Umbilical cord (tissue), 2 donors: ENCODE measurements at places on chromosomes 13 and 19. TPM values are rescaled to one million over a fixed set of nuclear protein-coding genes. Genes with fewer than 3 reads are reported as not detected.

FGF21 gene
- total RNA-seq: not detected

PEAK3 gene
- total RNA-seq: 0.24 TPM

KANK3 gene
- total RNA-seq: 3.9 TPM

RASIP1 gene
- 3.1 TPM for total RNA-seq

CTXN1 gene
- 6.0 TPM for total RNA-seq

- DNase-seq: no peak
Measured at GRCh38 chr13:71625694-71626093, 241.3 kb downstream of the DACH1 start.

DNA sequence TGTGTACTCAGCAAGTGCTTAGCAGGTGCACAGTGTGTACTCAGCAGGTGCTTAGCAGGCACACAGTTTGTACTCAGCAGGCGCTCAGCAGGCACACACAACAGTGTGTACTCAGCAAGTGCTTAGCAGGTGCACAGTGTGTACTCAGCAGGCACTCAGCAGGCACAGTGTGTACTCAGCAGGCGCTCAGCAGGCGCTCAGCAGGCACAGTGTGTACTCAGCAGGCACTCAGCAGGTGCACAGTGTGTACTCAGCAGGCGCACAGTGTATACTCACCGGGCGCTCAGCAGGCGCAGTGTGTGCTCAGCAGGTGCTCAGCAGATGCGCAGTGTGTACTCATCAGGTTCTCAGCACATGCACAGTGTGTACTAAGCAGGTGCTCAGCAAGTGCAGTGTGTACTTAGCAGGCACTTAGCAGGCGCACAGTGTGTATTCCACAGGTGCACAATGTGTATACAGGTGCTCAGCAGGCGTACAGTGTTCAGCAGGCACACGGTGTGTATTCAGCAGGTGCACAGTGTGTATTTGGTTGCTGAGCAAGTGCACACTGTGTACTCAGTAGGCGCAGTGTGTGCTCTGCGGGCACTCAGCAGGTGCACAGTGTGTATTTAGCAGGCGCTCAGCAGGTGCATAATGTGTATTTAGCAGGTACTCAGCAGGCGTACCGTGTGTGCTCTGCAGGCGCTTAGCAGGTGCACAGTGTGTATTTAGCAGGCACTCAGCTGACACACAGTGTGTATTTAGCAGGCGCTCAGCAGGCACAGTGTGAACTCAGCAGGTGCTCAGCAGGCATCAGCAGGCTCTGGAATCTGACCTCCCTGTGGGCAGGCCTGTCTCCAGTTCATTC is 15.1 kb downstream of the CRTC1 start:
- DNase-seq: no peak

DNA sequence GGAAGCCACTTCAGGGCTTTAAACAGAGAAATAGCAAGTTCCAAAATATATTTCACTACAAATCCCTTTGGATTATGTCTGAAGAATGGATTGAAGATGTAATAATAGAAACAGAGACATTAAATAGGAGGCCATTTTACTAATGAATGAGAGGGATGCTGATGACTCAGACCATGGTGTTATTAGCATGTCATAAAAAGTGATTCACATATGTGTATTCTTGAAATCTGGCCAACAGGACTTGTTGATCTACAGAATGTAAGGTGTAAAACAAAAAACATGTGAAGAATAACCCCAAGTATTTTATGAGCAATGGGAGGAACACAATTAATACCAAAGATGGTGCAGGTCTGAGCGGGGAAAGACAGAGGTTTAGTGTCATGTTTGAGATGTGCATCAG is 873.7 kb downstream of the SLITRK5 start:
- no peak for DNase-seq

DNA sequence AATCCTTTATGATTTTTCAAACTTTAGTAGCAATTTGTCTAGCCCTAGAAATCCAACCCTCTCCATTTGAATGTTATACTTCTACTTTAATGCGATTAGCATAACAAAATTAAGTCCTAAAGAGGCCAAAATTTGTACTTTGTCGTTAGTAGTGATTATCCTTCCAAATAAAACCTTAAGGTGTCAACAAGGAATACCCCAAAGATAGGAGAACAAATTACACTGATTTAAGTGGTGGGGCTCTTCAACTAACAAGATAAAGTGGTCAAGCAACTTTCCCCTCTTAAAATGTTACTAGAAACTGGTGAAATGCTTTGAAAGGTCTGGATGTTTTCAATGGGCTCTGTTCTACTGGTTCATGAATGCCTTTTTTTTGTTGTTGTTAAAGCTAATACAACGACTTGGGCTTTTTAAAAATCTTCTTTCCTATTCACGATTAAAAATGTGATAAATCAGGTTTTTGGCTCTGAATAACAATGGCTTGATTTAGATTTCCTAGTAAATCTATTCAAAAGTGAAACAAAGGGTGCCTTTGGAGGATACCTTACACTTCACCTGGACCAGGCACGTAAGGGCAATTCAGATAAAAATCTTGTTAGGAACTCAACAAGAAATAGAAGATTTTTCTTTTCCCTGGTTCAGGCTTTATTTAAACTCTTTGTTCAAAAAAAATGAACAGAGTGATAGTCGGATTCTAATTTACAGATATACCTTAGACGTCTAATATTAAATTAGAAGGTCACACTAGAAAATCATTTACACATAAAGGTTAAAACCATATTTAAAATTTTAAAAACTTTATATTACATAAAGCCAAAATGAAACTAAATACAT is 3.1 kb downstream of the SOX21 start:
- no peak for DNase-seq

GRCh38 chr13:79904581-79904980 is 423.6 kb downstream of the NDFIP2 start:
- DNase-seq: no peak

- DNase-seq: no peak
Measured at GRCh38 chr13:110377826-110378201, 70.7 kb downstream of the COL4A2 start.

- DNase-seq: no peak
Measured at GRCh38 chr19:10450191-10450852, 30.0 kb downstream of the PDE4A start.

DNA sequence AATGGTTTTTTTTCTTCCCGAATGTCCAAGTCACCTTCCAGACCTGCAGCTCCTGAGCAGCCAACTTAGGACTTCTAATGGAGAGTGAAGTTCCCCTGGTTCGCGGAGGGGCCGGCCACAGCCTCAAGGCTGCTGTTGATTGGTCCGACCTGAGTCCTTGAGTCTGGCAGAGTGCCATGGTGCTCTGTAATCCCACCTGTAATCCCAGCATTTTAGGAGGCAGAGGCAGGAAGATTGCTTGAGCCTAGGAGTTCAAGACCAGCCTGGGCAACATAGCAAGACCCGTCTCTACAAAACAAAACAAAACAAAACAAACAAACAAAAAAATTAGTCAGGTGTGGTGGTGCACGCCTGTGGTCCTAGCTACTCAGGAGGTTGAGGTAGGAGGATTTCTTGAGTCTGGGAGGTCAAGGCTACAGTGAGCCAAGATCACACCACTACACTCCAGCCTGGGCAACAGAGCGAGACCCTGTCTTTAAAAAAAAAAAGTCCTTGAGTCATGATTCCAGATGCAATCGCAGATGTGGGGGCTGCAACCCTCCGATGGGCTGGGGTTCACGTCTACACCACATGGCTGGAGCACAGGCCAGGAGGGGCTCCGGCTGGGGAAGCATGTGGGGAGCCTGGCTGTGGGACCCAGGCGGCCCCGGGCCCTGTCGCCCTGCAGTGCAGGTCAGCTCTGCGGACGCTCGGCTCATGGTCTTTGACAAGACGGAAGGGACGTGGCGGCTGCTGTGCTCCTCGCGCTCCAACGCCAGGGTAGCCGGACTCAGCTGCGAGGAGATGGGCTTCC is 17.7 kb downstream of the HPN start:
- DNase-seq: no peak

- no peak for DNase-seq
Measured at GRCh38 chr19:28217022-28217421, 995.9 kb downstream of the UQCRFS1 start.

- no peak for DNase-seq
Measured at GRCh38 chr19:38252941-38253691, 3.1 kb downstream of the PPP1R14A start.

GRCh38 chr19:16899566-16900075 is 10.8 kb downstream of the F2RL3 start:
- DNase-seq: no peak

DNA sequence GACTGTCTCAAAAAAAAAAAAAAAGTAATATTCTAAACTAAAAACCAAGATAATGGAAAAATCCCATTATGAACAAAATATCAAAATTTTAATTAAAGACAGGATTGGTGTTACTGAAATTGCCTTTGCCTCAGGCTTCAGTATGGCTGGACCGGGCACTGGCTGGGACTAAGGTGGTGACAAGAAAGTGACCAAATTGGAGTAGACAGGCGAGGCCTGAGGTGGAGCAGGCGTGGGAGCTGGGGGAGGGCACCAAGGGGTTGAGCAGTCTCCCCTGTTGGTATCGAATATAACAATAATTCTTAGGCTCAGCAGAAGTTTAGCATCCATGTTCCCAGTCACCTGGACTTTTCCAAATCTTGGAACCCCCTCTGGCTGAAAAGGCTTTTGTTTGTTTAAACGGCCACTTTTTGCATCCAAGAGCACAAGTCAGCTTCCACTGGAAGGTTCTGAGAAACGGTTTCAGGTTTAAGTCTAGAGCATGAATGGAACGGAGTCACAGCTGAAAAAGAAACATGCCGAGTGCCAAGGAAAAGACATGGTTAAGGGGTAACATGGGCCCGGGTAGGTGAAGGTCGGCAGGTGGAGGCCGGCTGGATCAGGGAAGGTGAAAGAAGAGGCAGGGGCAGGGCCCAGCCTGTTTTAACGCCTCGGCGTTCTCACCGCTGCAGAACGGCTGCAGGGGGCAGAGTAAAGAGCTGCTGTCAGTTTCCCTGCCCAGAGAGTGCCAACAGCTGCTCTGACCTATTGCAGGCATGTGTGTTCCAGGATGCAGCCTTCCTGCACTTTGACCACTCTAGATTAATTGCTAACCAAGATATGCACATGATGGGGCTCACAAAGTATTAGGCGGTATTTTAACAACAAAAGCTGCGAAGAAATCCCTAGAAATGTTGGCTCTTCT is 104.4 kb downstream of the TM9SF2 start:
- DNase-seq: no peak

DNA sequence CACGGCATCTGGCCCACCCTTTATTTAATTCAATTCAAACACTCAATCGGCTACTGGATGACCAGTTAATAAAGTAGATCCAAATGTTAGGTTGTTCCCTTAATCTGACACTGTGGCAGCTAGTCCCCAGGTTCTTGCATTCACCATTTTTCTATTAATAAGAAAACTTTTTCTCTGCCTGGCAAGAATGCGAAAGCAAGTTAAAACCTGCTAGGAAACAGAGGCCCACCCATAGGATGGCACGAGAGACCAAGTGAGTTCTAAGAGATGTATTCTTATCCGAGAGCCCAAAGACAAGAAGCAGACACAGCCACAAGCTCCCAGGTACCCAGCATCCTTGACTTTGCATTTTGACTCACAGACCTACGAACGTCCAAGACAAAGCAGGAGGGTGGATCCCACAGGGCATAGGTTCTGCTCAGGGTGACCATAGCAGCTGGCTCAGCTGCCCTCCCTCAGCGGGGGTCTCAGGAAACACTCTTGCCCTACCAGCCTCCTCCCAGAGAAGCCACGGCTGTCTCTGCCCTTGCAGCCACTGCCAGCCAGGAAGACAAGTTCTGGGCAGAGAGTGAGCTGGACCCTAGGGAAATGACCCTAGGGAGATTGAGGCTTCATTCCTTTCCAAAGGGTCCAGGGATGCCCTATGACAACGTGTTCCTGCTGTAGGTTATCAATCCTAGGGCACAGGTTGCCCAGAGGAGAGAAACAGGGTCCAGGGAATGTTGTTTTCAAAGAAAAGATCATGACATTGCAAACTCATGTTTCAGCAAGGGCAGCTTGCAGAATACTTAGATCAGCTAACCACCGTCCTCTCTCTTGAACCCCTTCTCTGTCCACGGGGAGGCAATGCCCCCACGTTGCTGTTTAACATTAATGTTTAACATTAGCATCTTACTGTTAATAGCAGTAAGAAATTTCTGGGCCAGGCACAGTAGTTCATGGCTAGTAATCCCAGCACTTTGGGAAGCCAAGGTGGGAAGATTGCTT is 147.2 kb upstream of the ZNF507 start:
- DNase-seq: no peak

DNA sequence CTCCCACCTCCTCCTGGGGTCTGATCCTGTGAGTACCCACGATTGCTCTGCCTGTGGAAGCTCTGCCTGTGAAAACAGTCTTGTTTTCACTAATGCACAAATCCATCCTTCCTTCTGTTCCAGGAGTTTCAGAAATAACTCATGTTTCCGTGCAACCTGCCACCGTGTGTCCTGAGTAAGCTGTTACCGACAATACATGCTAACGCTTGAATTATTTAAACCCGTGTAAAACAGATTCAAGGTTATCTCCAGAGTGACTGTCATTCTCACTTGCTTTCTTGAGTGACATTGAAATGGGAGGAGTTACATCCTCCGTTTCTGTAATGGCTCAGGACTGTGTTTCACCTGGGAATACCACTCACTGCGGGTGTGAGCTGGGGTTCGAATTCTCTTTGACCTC is 24.9 kb downstream of the GPR12 start:
- DNase-seq: no peak

- DNase-seq: no peak
Measured at GRCh38 chr13:84038001-84038400, 155.7 kb upstream of the SLITRK1 start.

- peak; percentile 90 for DNase-seq
Measured at GRCh38 chr13:40109351-40109844, 453.9 kb downstream of the COG6 start.
